Stimulated activated CD4-positive, alpha-beta T cell treated with anti-CD3 and anti-CD28 coated beads, Interleukin-1b, Interleukin-23, amount 100 ng/mL, for 1 hour (primary cell): ENCODE measurements at places on chromosomes 3 and 15.

GRCh38 chr15:100438570-100438969 is 90.2 kb downstream of the CERS3 start:
- DNase-seq: peak; percentile 2

DNA sequence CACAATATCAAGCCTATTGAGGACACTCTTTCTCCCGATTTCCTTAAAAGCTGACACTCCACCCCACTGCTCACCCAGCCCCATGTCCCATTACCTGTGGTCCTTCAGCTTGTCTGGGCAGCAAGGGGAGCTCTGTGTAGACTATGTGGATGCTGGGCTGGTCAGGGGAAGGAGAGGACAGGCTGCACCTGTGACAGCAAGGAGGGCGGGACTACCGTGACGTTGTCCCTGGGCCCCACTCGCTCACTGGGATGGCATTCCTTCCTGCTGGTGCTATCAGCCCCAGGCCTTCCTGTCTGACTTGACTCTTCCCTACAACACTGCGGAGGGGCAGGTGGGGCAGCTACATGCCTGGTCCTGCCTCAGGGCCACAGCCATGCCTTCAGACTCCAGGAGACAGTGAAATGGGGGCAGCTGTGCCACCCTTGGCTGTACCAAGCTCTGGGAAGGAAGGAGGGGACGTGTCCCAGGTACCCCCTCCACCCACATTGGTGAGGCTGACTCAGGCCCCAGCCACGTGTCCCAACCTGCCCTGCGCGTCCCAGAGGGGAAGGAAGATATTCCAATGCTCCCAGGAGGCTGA is at the start of gene TMEM40:
Gene TMEM40, minus strand, starts transcription at position 163 of the 583 bp plus-strand sequence. CDS start 9,427 bp downstream, outside the sequence.
- no peak for DNase-seq

GRCh38 chr3:155704771-155705559 is 39.9 kb downstream of the PLCH1 start:
- DNase-seq: no peak

DNA sequence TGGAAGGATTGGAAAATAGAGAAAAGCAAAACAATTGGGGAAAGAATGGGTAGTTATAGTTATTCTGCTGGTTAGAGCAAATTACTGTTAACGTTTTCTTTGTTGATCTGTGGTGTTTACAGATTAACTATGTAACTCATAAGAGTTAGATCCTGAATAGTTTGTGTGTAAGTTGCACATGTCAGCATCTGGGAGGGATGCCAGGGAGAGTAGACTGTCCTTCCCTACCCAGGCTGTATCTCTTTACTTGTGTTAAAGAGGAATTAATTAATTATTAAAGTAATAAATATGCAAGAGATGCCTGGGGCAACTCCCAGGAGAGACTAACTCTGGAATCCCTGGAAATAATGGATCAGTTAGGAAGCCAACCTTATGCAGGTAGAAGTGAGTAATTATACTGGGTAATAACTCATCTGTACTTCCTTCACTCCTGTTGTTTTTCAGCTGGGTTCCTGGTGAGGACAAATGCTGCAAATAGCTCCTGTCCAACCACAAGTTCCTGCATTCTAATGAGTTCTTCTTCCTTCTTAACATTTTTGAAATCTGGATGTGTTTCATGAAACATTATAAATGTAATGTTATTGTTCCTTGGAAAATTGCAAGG is 18.9 kb downstream of the GHRL start:
- DNase-seq: no peak

- peak; percentile 37 for DNase-seq
Measured at GRCh38 chr15:42273900-42274701, 868 bp upstream of the TMEM87A start.

DNA sequence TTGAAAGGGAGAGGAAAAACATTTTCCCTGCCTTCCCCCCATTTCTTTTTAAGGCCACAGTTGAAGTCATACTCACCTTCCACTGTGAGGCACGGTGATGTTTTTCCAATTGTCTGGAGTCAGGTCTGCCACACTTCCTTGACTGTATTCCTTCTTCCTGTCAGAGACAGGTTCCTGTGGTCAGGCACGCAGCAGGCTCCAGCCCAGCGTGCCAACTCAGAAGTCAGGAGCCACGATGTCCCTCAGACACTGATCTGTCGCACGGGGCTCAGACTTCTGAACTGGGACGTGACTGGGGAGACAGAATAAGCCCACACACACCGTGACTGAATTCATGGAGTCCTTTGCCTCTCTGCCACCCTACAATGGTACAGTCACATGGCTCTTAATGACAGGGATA is 41.2 kb upstream of the ADAMTS9 start:
- no peak for DNase-seq

- DNase-seq: no peak
Measured at GRCh38 chr15:68554721-68555678, 23.8 kb upstream of the CORO2B start.

- peak; percentile 48 for DNase-seq
Measured at GRCh38 chr3:52317208-52318000, 1.3 kb downstream of the DNAH1 start.

- DNase-seq: no peak
Measured at GRCh38 chr3:143294188-143294587, 174.6 kb downstream of the CHST2 start.

DNA sequence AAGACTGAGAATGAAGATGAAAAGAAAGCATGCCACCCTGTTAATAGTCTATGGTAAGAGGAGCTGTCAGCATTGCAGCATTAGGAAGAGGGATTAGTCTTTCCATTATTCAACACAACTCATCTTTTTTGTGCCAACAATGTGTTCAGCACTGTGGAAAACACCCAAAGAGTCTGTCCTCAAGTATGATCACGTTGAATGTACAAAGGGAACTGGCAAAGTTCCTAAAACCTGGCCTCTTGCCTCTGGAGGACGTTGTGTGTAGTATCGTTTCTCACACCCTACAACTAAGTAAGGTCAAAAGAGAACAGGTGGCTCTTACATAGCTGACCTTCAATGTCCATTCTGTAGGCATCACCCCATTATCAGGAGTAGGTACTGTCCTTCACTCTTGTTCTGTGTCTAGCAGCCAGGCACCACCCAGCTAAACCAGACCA is 147.9 kb upstream of the THBS1 start:
- no peak for DNase-seq

GRCh38 chr3:71714595-71714994 is 10.6 kb downstream of the EIF4E3 start:
- no peak for DNase-seq

DNA sequence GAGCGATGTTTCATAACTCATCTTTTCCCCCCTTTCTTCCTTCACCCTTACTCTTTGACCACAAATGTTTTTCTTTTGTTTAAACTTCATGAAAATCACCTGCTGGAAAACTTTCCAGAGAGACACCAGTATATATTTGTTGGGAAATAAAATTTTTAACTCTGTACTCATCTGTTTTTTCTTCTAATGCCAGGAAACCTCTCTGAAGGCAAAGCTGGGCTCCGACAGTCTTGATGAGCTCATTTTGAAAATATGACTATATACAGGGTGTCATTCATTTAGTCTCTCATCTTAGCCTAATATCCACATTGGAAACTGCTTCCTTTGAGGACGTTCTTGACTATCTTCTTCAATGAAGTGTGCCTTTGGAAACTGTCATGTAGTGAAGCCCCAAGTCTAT is 339.6 kb upstream of the ROBO2 start:
- DNase-seq: no peak

- no peak for DNase-seq
Measured at GRCh38 chr15:81966631-81967030, 79.2 kb downstream of the MEX3B start.

- DNase-seq: no peak
Measured at GRCh38 chr15:56794553-56795329, 61.4 kb upstream of the ZNF280D start.

DNA sequence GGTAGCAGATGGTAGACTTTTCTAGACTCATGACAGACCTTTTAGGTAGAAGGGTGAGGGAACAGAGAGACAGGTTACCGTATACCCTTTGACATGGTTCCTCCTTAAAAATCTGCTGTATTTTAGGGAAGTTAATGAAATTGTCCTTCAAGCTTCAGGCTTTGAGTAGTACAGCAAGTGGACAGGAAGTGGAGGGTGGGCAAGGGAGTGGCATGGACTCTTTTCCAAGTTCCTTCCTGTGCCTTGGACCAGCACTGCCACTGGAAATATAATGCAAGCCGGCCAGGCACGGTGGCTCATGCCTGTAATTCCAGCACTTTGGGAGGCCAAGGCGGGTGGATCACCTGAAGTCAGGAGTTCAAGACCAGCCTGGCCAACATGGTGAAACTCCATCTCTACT is 156.1 kb upstream of the LRRFIP2 start:
- no peak for DNase-seq

GRCh38 chr3:170634663-170635384 is 48.9 kb upstream of the SLC7A14 start:
- no peak for DNase-seq

DNA sequence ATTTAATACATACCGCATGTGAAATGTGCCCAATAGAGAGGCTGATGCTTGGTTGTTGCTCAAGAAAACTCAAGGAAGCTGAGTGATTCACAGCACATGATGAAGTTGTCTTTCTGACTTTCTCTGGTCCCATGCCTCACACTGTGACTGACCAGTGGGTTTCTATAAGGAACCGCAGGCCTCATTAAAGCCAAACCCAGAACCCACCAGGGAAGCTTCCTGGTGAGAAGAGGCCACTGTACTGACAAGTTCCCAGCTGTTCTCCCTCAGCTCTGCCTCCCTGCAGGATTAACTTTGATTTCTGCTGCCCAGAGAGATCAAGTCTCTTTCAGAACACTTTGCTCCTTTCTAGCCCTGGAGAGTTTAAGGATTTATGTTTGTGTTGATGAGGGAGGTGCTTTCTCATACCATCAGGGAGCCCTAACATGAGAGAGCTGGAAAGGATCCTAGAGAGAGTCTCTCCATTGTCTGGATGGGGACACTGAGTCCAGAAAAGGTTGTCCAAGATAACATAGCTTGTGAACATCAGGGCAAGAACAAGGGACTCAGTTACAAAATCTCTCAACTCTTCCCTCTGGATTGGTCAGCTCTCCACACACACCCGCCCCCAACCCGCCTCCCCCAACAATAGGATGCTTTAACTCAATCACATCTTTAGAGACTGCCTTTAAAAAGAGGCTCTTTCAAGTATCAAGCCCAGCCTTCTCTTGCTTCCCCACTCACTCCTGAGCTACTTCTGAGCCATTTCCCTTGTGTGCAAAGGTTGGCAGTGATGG is 303.2 kb upstream of the TLE3 start:
- no peak for DNase-seq

DNA sequence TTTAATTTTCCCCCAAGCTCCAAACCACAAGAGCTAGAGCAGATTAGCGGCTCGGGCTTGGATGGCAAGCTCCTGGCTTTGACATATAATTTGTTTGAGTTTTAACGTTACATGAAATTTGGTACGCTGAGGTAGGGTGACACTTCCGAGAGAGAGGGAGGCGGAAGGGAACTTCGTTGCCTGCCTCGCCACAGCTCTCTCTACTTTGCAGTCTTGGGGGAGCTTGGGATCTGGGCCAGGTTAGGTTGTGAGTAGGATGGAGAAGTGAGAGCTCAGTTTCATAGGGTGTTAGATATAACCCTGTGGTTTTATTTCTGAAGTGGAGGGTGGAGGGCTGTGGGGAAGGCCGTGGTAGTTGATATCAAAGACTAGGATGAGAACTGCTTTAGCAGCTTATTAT is 39.7 kb downstream of the LRTM1 start:
- no peak for DNase-seq

DNA sequence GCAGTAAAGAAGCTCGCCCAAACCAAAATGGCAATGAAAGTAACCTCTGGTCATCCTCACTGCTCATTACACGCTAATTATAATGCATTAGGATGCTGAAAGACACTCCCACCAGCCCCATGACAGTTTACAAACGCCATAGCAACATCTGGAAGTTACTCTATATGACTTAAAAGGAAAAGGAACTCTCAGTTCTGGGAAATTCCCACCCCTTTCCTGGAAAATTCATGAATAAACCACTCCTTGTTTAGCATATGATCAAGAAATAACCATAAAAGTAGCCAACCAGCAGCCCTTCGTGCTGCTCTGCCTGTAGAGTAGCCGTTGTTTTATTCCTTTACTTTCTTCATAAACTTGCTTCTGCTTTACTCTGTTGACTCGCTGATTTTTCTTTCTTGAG is 164.6 kb downstream of the SMAD6 start:
- DNase-seq: no peak

GRCh38 chr3:160458151-160458550 is 8.6 kb upstream of the TRIM59 start:
- DNase-seq: no peak

DNA sequence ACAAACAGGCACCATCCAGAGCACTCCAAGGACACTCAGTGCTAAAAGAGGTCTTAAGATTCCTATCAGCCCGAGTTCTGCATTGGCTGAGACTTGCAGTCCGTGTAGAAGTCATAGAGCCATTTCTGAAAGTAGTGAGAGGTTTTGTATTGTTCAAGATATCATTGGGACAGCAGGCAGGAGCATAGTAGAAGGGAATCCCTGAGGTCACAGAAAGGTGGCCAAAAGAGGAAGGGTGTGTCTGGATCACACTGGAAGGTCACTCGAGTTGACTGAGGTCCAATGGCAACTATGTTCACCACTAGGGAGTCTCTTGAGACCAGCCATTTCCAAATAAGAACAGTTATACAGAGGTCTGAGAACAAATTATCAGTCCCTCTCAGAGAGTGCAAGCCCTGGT is 468.3 kb downstream of the EPHB1 start:
- DNase-seq: no peak

DNA sequence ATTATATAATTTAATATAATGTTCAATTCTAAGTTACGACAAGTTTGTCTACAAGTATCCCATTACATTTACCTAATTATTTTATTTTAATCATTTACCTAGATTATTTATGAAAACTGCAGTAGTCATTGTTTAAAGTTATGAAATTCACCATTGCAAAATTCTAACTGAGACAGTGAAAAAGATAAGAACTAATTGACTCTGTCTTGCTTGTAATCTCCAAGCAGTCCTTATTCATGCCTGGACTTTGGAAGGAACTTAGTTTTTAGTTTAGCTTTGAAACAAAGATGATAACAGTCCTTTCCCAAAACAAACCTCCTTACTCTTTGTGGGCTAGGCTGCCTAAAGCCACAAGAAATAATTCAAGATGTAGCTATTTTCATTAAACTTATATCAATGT is 165.0 kb downstream of the SUCNR1 start:
- no peak for DNase-seq

DNA sequence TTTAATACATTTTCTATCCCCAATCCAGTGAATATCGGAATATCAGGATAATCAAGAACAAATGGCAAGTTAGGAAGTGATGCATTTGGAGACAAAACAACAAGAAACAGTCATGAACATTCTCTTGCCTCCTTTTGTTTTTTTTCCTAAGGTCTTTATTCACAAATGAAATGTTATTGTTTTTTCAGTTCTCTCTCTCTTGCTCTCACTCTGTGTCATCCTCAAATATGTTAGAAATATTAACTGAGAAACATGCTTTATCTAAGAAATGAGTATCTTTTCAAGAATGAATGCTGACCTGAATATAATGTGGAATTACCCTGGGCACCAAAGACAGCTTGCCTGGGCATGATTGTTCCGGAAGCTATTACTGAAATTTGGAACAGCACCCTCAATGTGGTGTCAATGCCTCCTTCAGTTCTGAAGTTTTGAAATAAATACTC is 51.3 kb downstream of the RBMS3 start:
- no peak for DNase-seq
